Activated naive CD4-positive, alpha-beta T cell treated with anti-CD3 and anti-CD28 coated beads for 36 hours (primary cell): ENCODE measurements at places on chromosomes 11 and 22.
A peak's percentile ranks its signal among the peaks of the same experiment; 100 is the strongest.

GRCh38 chr11:7673724-7674434 lies 579 bp upstream of the CYB5R2 start:
- DNase-seq: peak; percentile 28

DNA sequence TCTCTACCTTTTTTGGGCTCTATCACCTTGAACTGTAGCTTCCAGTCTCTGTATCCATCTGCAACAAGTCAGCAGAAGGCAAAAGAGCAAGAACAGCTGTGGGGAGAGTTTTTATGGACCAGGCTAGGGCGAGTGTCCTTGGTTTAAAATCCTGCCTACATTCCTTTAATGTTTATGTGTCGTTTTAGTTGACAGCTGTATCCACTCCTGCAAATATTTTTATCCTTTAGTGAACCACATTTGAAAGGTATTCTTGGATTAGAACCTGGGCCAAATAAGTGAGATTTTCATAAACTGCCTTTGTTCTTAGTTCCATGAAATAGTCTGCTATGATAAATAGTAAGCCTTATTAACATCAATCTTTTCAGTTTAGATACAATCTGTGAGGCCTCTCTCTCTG lies 712.2 kb downstream of the ETS1 start:
- no peak for DNase-seq

GRCh38 chr11:95378111-95378510 lies 147.1 kb upstream of the SESN3 start:
- no peak for DNase-seq

- no peak for DNase-seq
Measured at GRCh38 chr22:17065433-17065832, 19.4 kb upstream of the IL17RA start.
